ENCODE measurements at places on chromosomes 11 and 22. TPM values are rescaled to one million over a fixed set of nuclear protein-coding genes. Genes with fewer than 3 reads are reported as not detected.

Gene SYTL2
- total RNA-seq: 12.2 TPM

Gene ZP1
- not detected for total RNA-seq

Gene MS4A15
- total RNA-seq: not detected

Gene ELMOD1
- total RNA-seq: not detected

Gene RCOR2
- 0.59 TPM for total RNA-seq

Gene NRIP3
- total RNA-seq: 0.35 TPM

Gene ANGPTL5
- total RNA-seq: 0.14 TPM

Gene ART1
- total RNA-seq: not detected
